ENCODE measurements at places on chromosomes 3 and 15.

GRCh38 chr15:87609474-87609873, 647.1 kb downstream of the NTRK3 start:
- no peaks in the 10 kb centered on the region for H3K27me3 ChIP-seq
- no peaks in the 10 kb centered on the region for H3K36me3 ChIP-seq

GRCh38 chr3:177329854-177330253, 132.6 kb upstream of the TBL1XR1 start:
- 0 out of 2 replicates have a peak, but pooled peaks cover 2% of the 10 kb centered on the region for H3K4me1 ChIP-seq
- no peak for DNase-seq
- no peaks in the 10 kb centered on the region for H3K27me3 ChIP-seq
- no peaks in the 10 kb centered on the region for H3K36me3 ChIP-seq
- no peak overlapping the region for H3K4me3 ChIP-seq

GRCh38 chr15:79595995-79596622, 164.0 kb downstream of the MINAR1 start:
- no peaks in the 10 kb centered on the region for H3K27me3 ChIP-seq
- peak; percentile 72 for DNase-seq
- H3K4me3 ChIP-seq: no peak overlapping the region
- no peak overlapping the region for H3K27ac ChIP-seq
- H3K36me3 ChIP-seq: no peaks in the 10 kb centered on the region

DNA sequence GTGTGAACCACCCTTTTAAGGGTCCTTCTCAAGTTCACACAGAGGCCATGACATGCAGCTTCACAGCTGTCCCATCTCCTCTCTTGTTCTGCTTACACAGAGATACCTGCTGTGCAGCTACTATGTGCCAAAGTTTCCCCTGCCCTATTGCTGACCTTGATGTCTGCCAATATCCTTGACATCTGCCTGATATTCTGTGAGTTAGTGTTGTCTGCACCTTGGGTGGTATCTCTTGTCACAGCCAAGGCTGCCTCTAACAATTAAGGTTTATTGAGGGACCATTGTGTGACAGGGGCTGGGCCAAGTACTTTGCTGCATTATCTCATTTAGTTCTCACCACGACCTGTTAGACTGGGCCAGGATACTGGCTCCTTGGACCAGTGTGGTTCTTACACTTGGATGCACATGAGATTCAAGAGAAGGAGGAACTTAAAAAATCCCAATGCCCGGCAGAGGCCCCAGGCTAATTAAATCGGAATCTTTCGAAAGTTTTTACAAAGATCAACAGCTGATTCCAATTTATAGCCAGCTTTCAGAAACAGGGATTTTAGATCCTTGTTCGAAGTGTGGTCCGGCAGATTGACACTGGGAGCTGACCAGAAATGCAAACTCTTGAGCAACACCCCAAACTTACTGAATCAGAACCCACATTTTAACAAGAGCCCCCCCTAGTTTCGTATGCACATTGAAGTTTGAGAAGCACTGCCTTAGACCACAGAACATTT, 178.6 kb downstream of the SATB1 start:
- no peak for DNase-seq
- peaks cover 35% of the 10 kb centered on the region for H3K4me1 ChIP-seq
- H3K4me3 ChIP-seq: no peak overlapping the region
- H3K27ac ChIP-seq: no peak overlapping the region
- H3K36me3 ChIP-seq: no peaks in the 10 kb centered on the region
- no peaks in the 10 kb centered on the region for H3K27me3 ChIP-seq

DNA sequence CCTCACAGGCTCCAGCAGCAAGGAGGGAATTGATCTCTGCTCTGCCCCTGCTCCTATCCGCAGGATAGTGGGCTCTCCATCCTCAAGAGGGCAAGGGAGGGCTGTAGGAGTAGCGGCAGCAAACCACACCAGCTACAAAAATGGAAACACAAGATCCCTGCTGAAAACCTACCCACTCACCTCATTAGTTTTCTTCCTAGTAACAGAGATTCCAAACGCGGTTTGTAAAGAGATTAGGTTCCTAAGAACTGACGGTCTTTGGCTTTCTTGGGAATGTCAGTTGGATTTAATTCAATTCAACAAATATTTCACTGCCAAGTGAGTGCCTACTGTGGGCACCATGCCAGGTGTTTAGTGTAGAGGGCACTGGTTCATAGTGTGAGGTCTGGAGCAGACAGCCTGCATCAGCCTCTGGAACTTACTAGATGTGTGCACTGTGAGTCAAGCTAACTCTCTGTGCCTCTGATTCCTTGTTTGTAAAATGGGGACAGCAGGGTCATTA, 84.7 kb downstream of the MRPL46 start:
- no peaks in the 10 kb centered on the region for H3K4me1 ChIP-seq
- H3K4me3 ChIP-seq: no peak overlapping the region
- no peak for DNase-seq
- H3K27me3 ChIP-seq: peaks cover 7% of the 10 kb centered on the region

All from WTC11 (cell line).